Right forelimb (tissue), 1 donor: ENCODE measurements at places on chromosomes 12 and 14.
A peak's percentile ranks its signal among the peaks of the same experiment; 100 is the strongest.

- DNase-seq: no peak
Measured at GRCh38 chr12:57066245-57066644, 12.3 kb downstream of the NEMP1 start.

- no peak for DNase-seq
Measured at GRCh38 chr12:20039562-20039961, 328.8 kb upstream of the PDE3A start.

DNA sequence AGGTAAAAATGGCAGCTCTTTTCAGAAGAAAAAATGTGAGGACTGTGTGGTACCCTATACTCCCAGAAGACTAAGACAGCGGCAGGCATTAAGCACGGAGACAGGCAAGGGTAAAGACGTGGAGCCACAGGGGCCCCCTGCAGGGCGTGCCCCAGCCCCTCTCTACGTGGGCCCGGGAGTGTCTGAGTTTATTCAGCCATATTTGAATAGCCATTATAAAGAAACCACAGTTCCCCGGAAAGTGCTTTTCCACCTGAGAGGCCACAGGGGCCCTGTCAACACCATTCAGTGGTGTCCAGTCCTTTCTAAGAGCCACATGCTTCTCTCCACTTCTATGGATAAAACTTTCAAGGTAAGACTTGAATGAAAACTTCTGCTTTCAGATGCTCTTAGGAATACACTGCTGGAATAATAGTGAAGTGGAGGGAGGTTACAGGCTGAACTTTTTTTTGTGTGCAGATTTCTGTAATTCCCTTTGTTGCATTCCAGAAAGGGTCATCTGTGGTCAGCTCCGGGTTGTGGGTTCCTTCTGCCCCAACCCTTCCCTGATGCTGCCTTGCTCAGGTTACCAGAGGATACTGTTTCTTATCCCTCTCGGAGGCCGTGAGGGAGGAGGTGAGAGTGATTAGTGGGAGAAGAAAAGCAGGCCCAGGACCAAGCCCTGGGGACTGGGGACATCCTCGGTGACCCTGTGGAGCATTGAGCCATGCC lies 58.4 kb downstream of the SLC25A47 start:
- DNase-seq: no peak

DNA sequence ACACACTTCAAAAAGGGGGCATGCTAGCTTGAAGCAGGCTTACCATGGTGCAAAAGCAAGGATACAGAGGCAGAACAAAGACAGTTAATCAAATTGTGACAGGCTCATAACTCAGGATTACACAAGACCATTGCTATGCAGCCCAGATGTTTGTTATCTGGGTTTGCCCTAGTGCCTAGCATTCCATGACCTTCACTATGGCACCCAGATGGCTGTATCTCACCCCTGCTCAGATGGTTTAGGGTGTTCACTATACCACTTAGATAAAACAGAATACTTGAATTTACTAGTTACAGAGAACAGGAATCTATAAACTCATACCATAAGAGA lies 56.2 kb downstream of the SDR9C7 start:
- DNase-seq: no peak

GRCh38 chr14:99419905-99420304 lies 60.8 kb downstream of the SETD3 start:
- DNase-seq: no peak

DNA sequence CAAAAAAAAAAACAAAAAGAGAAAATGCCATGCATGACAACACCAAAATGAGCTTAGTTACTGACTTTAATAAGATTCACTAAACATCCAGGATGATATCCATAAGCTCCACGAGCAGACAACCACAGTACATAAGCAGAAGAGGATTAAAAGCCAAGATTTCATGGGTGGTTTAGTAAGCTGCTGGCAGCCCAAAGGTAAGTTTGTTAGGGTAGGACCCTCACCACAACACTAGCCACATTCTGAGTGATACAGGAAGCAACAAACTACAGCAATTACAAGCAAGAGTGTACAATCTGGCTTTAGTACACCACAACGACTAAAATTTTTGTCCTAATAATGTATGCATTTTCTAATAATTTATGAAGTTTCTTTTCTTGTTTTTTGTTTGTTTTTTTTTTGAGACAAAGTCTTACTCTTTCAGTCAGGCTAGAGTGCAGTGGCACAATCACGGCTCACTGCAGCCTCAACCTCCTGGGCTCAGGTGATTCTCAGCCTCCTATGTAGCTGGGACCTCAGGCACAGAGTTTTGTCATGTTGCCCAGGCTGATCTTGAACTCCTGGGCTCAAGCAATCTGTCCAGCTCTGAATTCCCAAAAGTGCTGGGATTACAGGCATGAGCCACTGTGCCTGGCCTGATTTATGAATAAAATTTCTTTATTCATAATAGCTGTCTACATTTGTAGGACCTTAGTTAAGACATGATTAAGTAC lies 221.4 kb downstream of the MED13L start:
- no peak for DNase-seq

DNA sequence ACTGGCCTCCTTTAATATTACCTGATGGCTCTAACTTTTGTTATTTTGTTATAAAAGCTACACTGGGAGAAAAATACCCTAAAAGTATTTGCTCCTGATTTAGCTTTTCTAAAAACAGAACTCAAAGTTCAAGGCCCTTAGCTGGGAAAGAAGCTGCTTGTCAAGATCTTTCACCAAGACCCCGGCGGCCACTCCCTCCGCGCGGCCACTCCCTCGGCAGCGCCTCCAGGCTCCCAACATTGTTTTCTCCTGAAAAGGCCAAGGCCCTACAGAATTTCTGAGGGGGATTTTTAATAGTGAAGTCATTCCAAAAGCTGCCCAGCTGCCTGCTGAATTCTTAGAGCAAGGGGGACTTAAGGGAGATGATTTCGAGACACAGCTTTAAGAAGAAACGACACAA lies 96.4 kb downstream of the NTN4 start:
- no peak for DNase-seq

GRCh38 chr12:98823012-98823411 lies 177.9 kb downstream of the APAF1 start:
- DNase-seq: no peak

DNA sequence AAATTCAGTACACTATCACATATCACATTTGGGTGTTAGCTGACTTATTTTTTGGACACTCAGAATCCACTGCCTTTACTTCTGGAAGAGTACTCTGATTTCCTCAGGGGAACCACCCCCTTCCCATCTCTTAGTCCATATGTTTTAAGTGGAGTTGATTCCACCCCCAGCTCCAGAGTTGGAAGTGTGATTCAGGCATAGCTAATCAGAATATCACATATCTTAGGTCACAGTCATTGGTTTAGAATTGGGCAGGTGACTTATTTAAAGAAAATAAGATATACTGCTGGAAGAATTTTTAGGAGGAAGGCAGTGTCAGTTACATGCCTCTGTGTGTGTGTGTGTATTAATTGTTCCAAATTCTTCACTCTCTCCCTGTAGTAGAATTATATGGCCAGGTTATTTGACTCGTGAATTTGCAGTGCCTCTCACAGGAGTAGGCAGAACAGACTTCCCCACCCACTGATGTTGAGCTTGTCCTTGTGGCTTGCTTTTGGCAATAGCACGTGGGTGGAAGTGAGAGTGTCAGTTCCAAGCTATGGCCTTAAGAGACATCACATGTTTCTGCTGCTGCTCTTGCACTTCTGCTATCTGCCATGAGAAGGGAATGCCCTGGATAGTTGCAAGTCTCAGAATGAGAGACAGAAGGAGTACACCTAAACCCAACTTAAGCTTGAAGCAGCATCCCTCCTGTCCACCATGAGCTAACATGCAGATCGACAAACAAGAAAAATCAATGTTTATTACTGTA lies 6.4 kb upstream of the GAS2L3 start:
- no peak for DNase-seq

DNA sequence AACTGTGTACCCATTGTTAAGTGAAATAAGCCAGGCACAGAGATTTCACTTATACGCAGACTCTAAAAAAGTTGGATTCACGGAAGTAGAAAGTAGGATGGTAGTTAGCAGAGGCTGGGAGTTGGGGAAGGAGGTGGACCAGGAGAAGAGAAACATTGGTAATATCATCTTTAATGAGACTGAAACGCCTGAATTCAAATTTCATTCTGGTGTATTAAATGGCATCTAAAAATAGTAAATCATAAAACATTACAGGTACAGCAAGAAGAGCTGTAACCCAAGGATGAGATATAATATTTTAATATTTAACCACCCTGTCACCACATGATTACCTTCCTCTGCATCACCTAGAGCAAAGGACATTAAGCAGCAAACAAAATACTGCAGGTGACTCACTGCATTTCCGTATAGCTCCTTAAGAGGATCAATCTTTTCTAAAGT lies 99.4 kb downstream of the EPS8 start:
- no peak for DNase-seq

- DNase-seq: peak; percentile 59
Measured at GRCh38 chr14:68112442-68112841, 292.9 kb downstream of the RAD51B start.

DNA sequence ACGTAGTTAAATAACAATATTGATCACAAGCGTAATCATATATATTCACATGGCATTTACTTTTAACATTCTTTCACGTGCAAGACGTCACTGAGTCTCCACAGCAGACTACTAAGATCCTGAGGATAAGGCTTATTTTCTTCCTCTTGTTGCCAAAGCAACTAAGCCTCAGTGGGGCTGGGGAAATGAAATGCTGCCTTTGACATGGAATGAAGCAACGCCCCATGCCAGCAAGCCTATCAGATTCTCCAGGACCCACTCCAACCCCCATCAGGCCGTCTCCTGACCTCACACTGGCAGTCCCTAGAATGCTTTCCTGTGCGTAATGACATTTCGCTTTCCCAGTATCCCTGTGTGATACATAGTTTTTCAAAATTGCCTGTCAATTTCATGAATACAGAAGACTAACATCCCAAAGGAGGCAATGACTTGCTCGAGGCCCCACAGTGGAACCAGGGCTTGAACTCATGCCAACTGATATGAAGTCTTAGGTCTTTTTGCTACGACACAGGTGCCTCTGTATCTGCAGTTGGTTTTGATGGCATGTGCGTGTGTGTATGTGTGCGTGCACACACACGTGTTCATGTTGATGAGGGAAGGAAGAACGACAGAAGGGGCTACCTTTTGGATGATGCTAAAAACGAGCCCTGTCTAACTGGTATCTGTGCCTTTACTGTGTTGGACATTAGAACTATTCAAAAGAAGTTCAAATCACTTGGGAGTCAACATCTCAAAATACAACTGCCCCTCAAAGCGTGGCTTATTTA lies 239.1 kb downstream of the VRK1 start:
- no peak for DNase-seq

- peak; percentile 39 for DNase-seq
Measured at GRCh38 chr14:99137001-99137700, 134.8 kb downstream of the BCL11B start.

DNA sequence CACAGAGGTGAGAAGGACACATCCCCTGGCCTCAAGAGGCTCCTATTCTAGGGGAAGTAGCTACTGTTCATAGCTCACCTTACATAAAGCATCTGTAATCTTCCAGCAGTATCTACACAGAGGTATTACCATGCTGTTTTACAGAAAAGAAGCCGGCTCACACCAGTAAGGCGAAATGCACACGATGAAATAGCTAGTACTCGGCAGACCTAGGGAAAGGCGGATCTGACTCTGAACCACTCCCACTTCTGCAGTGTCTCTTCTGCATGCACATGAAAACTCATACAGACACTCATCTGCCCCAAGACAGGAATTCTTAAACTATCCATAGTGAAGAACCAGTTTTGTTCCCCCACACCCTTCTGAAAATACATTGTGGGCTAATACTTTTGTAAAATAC lies 73.6 kb downstream of the IQSEC3 start:
- DNase-seq: no peak

- DNase-seq: no peak
Measured at GRCh38 chr12:105825141-105825540, 313.6 kb downstream of the NUAK1 start.

DNA sequence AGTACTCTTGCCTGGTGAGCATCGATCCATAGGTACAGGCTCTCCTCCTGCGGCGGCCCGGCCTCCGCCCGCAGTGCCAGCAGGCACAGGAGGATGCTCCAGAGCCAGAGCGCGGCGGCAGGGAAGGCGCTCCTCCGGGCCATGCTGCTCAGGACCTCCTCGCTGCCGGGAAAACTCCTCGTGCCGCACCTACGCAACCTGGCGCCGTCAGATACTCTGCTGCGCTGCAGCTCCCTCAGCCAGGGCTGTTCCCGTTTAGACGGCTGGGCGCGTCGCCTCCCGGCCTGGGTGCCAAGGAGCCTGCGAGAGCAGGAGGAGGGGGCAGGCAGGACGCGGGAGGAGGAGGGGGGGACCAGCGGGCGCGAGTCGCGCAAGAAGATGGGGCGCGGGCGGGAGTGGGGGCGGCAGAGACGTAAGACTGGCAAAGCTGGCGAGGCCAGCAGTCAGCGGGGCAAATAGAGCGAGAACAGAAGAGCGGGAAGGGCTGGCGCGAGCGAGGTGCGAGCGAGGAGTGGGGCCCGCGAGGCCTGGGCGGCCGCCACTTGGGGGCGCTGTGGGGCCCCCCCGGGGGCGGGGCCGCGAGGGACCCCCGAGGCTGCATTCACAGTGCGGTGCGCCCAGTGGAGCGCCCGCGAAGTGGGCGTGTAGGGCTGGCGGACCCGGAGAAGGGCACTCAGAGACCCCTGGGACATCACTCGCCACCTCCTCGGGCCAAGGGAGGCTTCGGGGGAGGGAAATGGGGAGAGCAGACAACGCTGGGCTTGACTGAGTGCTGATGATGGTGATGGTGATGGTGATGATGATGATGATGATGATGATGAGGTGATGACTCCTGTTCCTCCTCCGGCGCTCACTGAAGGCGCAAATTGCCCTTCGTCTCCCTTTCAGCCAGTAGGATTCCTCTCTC lies at the start of gene WIF1:
Gene WIF1 (minus strand): TSS at position 257 of the 907 bp plus-strand sequence. CDS start 114 bp downstream, at position 143.
- peak; percentile 70 for DNase-seq

- DNase-seq: no peak
Measured at GRCh38 chr12:68602720-68603119, 8.0 kb upstream of the RAP1B start.

DNA sequence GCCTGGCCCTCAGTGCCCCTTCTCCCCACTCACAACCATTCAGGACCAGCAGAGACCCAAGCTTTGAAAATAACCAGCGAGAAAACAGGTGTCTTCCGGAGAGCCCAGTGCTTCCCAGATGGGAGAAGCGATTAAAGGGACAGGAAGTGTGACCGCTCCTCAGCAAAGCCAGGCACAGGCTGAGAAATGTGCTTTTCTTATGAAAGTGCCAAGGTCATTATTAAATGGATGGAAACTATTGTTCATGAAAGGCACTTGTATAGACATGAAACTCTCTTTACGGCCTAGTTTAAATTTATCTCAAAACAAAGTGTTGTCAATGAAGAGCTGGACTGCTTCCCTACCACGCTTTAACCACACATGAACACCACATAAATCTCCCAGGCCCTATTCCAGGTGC lies 210.4 kb downstream of the SPTSSA start:
- no peak for DNase-seq

DNA sequence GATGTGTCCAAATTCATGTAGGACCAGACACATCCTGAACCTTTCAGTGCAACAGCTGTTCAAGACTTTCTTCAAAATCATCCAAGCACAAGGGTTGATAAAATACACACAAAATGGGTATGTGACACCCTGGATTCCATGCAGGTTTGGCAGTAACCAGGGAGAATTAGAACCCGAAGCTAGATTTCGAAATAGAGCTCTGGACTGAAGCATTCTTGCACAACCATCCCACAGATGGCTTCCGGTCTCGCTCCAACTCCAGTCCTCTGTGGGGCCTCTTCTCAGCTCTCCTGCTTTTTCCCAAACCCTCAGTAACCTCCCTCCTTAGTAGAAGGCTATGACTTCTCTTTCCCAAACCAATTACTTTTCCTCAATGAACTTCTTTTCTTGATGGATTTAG lies 171.3 kb downstream of the TTC7B start:
- DNase-seq: no peak

GRCh38 chr12:53928054-53928835 lies 10.4 kb upstream of the HOXC13 start:
- no peak for DNase-seq
